ENCODE measurements at places on chromosomes 16 and 17.
A peak's percentile ranks its signal among the peaks of the same experiment; 100 is the strongest.

DNA sequence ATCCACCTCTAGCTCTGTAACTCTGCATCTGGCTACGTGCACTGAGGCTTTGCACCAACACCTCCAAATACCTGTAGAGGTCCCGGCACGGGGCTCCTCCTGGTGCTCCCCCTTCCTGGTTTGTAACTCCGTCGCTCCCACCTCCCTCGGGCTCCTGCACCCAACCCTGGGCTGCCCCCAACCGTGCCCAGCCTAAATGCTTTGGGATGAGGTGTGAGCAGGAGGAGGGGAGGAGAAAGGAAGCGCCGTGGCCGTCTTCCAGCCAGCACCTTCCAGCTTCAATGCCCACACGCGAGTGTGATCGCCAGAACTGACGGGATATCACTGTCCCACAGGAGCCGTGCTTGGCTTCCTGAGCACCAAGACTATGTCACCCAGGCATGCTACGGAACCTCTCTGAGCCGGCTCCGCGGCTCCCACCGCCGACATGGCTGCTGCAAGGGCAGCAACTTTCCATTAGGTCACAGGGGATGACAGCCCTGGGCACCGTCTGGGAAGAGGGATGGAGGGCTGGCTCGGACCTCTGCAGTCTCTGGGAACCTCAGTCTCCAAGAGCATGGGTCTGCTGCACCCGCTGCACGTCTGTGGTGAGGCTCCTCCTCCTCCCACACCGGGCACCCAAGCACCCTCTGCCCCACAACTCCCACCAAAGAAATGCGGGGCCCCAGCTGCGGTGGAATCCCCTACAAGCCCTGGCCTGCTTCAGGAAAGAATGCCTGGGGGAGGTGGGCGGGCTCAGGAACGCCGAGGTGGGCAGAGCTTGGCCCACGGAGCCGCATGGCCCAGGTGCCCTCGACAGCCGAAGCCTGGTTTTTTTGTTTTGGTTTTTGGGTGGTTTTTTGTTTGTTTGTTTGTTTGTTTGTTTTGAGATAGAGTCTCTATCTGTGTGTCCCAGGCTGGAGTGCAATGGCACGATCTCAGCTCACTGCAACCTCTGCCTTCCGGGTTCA lies 6.4 kb upstream of the SLC38A10 start:
- DNase-seq = no peak

DNA sequence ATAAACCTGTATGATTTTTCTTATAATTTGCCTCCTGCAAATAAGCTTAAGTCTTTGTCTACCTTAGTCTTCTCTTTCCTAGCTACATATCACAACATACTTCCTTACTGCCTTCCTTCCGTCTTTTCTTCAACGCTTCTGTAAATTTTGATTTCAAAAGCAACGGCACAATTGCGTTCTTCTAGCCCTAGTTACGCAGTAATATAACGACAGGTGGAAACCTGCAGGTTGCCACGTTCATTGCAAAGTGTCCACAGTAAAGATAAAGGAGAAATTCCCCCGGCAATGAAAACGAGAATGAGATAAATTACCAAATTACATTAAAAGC lies 546 bp upstream of the PSMD7 start:
- DNase-seq = no peak

GRCh38 chr17:81254955-81255717 lies 16.0 kb downstream of the NDUFAF8 start:
- peak; percentile 51 for DNase-seq

DNA sequence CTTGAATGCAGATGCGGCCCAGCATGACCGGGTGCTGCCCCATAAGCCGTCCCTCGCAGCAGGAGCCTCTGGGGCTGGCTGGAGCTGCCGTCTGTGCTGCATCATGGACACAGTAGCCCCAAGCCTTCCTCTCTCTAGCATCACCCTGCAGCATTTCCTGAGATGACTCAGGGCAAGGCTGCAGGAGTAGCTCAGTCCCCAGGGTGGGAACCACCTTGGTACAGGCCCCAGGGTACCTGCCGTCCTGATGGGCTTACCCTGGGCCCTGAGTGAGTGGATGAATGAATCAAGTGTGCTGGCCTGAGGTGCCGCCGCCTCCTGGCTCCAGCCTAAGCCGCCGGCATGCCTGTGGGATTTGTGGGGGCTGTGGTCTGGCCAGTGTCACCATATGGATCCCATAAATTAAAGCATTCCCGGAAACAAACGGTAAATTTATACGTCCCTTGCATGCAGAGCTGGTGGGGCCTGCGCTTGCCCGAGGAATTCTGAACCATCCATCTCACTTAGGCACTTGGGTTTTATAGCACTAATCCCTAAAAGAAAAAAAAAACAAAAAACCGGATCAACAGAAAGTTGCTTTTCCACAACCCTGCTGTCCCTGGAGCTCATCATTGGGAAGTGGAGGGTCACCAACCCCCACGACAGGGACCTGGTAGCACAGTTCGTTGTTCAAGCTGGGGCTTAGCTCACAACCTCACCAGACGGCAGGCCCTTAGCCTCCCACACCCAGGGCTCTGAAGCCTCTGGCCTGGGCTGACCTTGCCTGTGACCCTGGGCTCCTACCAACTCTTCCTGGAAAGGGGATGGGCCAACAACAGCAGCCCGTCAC lies 242.6 kb upstream of the CIBAR2 start:
- no peak for DNase-seq

DNA sequence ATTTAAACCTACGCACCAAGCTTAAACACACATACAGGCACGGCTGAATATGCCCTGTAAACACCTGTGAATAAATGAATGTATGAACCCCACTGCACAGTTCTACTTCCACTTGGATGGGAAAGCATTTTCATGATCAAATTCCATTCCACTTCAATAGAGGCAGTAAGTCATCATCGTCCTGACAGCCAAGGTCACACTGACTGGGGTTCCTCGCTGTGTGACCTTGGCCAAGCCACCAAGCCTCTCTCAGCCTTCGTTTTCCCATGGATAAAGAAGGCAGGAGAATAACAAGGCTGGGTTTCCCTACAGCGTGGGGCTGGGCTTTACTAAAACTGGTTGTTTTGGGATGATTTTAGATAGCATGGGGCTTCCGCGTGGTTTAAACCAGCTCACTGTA lies 82.8 kb downstream of the TBC1D16 start:
- DNase-seq = no peak

DNA sequence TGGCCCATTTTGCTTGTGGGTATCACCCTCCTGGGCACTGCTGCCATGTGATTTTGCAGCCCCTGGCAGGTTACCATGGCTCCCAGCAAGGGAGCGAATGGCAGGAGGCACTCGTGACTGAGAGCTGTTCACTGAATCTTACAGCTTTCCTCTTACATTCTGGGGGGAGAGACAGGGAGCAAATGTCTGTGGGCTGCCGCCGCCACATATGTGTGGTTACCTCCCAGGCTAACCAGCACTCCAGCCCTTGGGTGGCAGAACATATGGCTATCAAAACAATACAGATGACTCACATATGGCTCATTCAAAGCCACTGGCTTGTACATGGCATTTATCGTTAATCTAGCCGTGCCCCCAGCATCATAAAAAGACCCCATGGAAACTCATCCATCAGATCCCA lies 19.8 kb downstream of the GTF3C1 start:
- no peak for DNase-seq

- DNase-seq = no peak
Measured at GRCh38 chr17:9684955-9685621, 39.8 kb downstream of the USP43 start.

GRCh38 chr16:79776243-79776847 lies 175.8 kb upstream of the MAF start:
- no peak for DNase-seq
